ENCODE measurements at places on chromosomes 2 and 18. TPM values are rescaled to one million over a fixed set of nuclear protein-coding genes. Genes with fewer than 3 reads are reported as not detected.

GRCh38 chr18:42742969-42743368 is 372.5 kb downstream of the RIT2 start:
- DNase-seq, result no peak

GRCh38 chr2:3725002-3725401 is 21.6 kb downstream of the DCDC2C start:
- no peak for DNase-seq

- no peak for DNase-seq
These were observed 53.5 kb downstream of the MEP1B start for GRCh38 chr18:32243358-32243757.

TCF23 gene
- not detected for total RNA-seq

L3MBTL4 gene
- not detected for total RNA-seq

IL36RN gene
- total RNA-seq, result not detected
